Cardiac muscle cell (in vitro differentiated cells and primary cell): ENCODE measurements at places on chromosomes 5 and 9.
A peak's percentile ranks its signal among the peaks of the same experiment; 100 is the strongest.

DNA sequence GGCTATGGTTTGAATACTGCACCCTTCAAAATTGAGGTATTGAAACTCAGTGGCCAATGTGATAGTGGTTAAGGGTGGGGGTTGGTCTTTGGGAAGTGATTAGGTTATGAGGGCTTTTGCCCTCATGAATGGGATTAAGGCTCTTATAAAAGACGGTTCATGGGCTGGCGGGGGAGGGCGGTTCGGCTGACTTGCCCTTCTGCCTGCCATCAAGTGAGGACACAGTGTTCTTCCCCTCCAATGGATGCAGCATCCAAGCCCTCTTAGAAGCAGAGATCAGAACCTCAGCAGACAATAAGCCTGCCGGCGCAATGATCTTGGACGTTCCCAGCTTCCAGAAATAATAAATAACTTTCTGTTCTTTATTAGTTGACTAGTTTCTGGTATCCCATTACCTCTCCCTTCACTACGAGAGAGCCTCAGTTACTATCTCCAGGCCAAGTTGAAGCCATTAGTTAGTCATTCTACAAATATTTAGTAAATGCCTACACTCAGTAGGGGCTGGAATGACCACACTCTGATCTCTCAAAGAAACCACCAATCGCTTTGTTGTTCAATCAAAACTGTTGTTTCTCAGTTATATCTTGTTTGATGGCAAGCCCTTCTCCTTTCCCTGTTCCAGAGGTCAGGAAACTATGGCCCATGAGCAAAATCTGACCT is 219.3 kb downstream of the TSSK1B start:
- DNase-seq: peak; percentile 23

DNA sequence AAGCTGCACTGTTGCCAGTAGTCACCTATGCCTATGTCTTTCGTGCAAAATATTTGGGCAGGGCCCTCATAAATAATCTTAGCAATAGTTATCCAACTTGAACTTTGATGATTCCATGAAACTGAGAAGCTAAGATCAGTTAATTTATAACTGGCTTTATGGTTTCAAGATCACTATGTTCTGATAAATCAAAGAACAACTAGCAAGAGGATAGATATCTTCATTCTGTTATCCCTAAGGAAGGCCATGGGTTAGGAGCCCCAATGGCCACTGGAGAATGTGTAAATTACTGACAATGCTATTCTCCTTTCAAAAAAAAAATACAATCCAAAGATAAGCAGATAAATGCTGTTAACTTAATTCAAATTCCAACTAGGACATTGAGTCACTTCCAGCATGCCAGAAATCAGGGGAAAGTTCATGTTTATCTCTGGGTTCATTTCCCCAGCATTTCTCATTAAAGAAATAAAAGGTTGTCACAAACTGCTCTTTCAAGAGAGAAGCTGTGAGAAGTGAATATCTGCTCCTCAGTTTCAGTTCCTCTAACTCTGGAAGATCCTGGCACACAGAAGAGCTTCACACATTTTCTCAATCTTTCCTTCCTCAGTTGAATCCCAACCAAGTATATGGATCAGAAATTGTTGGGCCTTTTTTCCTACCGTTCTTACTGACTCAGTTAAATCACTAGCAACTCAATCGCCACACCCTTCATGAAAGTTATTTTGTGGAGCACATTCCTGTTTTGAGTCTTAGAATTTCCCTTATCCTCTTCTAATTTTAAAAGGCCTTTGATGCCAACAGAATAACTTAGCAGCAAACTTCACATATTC is 59.6 kb upstream of the SLC1A1 start:
- peak; percentile 65 for DNase-seq

- DNase-seq: no peak
Measured at GRCh38 chr5:119279093-119279492, 76.7 kb upstream of the TNFAIP8 start.

- no peak for DNase-seq
Measured at GRCh38 chr5:98504505-98504904, 269.0 kb upstream of the RGMB start.

GRCh38 chr5:19099195-19099594 is 888.8 kb downstream of the CDH18 start:
- no peak for DNase-seq

DNA sequence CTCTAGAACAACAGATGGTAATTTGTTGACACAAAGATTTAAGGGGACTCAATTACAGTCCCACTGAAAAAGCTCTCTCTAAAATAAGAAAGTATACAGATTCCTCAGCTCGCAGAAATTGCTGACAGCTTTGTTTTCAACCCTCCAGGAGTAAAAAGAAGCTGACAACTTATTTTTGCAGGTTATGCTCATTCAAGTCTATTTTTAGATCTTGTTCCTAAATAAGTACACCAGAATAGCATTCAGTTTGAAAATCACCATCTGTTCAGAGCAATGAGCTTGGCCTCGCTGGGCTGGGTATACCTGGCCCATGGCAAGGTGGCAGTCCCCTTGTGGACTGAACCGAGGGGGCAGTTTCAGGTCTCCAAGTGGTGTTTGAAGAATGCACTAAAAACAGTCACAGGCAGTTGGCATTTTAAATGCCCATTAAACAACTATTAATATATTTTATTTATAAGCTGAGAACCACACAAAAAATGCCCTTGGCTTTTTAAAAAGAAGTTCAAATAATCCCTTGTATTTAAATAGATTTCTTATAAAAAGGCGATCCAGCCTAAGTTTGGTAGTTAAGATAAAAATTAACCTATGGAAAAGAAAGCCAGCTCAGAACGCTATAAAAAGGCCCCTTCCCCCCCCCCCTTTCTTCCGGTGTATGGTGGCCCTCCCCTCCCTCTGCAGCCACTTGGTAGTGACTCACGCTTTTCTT is 169.2 kb downstream of the AUH start:
- DNase-seq: peak; percentile 29

GRCh38 chr9:76658510-76659231 is 105.6 kb upstream of the PCA3 start:
- DNase-seq: peak; percentile 47

DNA sequence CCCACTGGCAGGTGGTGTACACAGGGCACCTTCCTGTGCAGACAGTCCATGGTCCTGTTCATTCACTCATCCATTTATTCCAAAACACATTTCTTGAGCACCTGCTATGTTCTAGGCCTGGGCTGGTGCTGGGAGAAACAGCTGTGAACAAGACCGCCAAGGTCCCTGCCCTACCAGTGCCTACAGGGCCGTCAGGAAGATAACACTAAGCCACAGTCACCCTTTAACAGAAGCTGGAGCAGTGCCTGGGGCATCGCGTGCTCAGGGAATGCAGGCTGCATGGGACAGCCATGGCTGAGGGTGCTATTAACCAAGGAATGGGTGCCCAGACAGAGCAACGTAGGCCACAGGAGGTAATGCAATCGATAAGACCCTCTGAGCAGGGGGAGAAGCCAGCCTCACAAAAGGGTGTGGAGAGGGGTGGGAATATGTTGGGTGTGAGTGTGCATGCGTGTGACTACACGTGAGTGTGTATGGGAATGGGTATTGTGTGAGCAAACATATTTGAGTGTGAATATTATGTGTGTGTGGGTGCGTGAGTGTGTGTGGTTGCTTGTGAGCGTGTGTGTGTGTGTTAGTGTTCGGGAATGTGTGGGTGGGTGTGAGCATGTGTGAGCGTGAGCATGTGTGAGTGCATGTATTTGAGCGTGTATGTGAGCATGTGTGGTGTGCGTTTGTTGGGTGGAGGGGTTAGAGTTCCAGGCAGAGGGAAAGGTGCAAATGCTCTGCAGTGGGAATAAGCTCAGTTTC is 19.1 kb downstream of the DUSP1 start:
- DNase-seq: no peak

DNA sequence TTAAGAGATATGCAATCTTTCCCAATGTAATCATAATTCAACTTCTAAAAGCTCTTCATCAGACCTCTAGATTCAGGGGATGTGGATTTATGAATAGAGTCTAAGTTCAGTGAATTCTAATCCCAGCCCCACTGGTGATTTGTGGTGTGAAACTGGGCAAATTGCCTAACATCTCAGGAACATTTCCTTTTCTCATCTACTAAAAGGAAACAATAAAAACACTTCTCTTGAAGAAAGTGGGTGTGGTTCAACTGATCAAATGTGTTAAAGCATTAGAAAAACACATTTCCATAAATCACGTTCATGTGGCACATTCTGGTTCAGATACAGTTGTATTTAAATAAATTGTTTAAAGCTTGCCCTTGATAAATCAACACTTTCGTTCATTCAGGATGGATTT is 631.7 kb upstream of the CDH6 start:
- no peak for DNase-seq

DNA sequence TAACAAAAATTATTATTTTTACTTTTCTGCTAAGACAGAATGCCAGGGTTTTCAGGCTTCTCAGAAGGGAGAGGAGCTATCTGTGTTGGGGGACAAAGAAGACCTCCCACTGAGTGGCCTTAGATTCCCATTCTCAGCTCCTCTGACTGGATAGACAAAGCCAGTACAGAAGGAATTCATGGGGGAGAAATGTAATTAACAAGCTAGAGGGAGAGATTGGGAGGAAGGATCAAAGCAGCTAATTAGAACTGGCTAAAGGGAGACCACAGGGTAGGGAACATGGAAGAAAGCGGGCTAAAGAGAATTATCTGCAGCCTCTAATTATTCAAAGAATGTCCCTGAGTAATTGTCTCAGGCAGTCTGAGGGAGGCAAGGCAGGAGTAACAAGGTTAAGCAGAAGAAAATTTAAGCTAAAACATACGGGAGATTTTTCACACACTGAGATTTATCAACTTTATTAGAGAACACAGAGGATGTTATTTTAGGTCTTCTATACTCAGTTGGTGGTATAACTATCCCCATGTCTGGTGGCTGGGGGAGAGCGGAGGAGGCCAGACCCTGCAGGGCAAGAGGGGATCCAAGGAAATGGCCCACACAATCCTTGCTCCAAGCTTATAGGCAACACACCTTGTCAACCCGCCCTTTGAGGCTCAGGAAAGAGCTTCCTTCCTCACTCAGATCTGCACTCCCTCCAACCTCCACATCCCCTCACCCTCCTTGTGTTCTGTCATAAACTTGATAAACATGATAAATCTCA is 87.7 kb upstream of the LRRTM2 start:
- DNase-seq: no peak

DNA sequence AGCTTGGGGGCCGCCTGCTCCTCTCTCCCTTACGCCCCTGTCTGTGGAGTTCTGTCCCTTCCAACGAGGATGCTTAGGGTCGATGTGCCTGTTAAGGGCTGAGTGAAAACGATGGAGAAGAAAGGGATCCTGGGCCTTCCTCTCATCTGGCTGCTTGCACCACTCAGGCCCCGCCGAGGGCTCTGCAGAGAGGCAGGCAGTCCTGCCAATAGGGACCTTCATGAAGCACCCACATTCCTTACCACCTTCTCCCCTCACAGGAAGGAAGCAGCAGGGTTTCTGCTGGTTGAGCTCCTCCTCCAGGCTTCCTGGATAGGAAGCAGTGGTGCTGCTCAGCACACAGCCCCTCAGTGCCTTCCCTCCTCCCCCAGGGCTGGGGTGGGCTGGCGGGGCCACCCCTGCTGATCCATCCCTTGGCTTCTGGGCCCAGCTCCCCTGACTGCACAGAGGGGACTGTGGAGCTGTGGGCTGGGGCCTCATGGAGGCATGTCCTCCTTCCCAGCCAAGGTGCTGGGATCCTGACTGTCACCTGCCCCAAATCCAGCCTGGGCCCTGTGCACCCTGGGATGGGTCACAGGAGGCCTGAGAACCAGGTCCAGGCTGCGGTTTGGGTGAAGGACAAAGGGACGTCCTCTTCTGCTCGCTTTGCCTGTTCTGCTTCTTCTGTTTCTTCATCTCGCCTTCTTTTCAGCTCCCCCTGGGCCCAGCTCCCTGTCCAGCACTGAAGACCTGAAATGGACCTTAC is 50.5 kb downstream of the AHRR start:
- no peak for DNase-seq

DNA sequence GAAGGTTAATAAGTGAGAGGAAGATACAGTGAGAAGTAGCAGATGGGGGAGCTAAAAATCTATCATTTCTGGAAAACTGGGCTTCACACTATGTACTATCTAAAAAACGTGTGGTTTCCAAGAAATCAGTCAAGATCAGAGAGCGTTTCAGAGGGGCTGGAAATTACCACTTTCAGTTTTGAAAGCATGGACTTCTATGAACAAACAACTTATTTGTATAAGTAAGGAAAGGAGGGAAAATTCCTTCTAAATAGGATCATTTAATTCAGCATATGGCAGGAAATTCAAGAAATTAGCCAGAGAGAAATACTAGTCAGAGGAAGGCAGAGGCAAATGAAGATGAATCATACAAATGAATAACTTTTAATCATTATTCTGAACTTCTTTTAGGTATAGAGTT is 11.3 kb downstream of the TNC start:
- DNase-seq: no peak

- DNase-seq: peak; percentile 11
Measured at GRCh38 chr9:6052293-6052919, 37.0 kb upstream of the RANBP6 start.

DNA sequence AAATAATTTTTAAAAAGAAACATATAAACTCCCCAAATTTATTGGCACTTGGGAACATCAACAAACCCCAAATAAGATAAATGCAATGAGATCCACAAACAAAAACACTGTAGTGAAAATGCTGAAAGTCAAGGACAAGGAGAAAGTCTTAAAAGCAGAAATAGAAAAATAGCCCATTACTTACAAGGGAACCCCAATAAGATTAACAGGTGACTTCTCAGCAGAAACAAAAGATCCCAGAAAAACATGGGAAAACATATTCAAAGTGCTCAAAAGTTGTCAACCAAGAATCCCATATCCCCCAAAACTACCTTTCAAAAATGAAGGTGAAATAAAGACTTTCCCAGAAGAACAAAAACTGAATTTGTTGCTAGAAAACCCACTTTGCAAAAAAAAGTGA is 40.0 kb downstream of the FANCC start:
- no peak for DNase-seq

GRCh38 chr5:122761115-122761514 is 13.8 kb upstream of the SNX2 start:
- no peak for DNase-seq

- no peak for DNase-seq
Measured at GRCh38 chr5:57232293-57233033, 58.6 kb downstream of the GPBP1 start.

DNA sequence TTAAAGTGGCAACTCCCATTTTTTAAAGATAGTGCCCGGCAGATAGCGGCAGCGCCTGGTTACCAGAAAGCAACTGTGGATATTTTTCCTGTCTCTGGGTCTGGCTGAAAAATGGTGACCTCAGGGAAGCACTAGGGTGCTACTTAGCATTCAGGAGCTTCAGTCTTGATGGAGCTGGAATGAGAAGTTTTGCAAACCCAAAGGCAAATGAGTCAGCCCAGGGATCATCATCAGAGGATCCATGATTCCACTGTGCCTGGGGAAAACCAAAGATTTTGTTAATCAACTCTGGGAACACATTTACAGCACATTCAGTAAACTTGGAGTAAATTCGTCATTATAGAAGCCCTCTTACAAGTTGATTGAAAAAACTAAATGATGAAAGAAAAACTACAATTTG is 26.7 kb downstream of the F2R start:
- peak; percentile 62 for DNase-seq

- peak; percentile 91 for DNase-seq
Measured at GRCh38 chr5:39518516-39518915, 93.7 kb upstream of the DAB2 start.

DNA sequence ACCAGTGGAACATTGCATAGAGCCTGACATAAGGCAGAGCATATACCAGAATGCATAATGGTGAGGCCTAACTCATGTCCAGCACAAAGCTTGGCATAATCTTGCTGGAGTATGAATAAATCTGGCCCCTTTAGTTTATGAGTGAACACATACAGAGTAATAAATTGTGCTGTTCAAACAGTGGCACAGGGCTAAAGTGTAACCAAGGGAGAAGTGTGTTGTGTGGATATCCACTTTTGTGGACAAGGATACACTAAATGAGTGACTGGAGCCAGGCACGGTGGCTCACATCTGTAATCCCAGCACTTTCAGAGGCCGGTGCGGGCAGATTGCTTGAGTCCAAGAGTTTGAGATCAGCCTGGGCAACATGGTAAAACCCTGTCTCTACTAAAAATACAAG is 29.4 kb upstream of the JMY start:
- DNase-seq: no peak
